ENCODE measurements at places on chromosomes 7 and 10. TPM values are rescaled to one million over a fixed set of nuclear protein-coding genes. Genes with fewer than 3 reads are reported as not detected.

NCF1 gene
- total RNA-seq = not detected

TRPV6 gene
- not detected for total RNA-seq

SPAG6 gene
- total RNA-seq = not detected

PIK3AP1 gene
- not detected for total RNA-seq

All from endothelial cell of umbilical vein (primary cell).